GM12878 (cell line): ENCODE measurements at places on chromosomes 6 and 20. TPM values are rescaled to one million over a fixed set of nuclear protein-coding genes. Genes with fewer than 3 reads are reported as not detected.

The RAB44 gene
- 0.05 TPM in 1 of 2 replicates, not detected in the other for total RNA-seq

The MYLK4 gene
- total RNA-seq, result 0.05 TPM in 2 replicates

- DNase-seq, result no peak
These were observed 192.8 kb upstream of the PDE10A start for GRCh38 chr6:165855856-165856255.

DNA sequence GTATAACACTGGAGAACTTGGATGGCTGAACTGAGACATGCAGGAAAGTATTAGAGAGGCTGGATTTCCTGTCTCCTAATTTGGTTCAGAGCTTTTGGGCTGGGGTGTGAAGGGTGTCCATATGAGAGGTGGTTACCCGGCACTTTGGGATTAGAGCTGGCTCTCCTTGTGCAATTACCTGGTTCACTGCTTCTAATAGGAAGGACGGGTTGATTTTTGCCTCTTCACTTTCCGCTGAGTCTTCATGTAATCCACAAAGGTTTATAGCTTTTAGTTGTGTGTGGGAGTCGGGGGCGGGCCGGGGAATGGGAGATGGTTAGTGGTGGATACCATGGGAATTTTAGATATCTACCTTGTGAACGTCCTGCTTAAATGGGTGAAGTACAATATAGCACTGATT lies 151.5 kb downstream of the BTBD3 start:
- DNase-seq, result no peak

GRCh38 chr20:46070215-46070900 lies 19.4 kb downstream of the NCOA5 start:
- no peak for DNase-seq

- no peak for DNase-seq
These were observed 45.9 kb upstream of the SPTLC3 start for GRCh38 chr20:12962895-12963294.

- DNase-seq, result no peak
These were observed 85.3 kb downstream of the TULP4 start for GRCh38 chr6:158397578-158397977.

DNA sequence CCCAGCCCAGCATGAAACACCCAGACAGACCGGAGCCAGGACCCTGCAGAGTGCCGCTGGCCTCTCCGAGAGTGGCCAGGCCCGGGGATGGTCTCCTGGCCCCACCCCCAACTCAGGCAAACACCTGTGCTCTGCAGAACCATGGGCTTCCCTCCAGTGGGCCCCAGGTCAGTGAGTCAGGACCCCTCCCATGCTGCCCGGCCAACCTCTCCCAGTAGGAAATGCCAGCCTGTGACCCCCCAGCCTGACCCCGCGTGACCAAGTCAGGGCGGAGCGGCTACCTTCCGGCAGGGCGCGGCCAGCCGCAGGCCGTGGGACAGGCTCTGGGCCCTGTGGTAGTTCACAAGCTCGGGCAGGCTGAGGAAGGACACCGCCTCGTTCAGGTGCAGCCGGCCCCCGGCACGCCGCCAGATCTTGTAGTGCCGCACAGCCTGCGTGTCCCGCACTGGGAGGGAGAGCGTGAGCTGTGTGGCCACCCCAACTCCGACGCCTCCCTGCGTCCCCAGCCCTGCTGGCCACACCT lies 3.2 kb downstream of the PTK6 start:
- DNase-seq, result no peak

DNA sequence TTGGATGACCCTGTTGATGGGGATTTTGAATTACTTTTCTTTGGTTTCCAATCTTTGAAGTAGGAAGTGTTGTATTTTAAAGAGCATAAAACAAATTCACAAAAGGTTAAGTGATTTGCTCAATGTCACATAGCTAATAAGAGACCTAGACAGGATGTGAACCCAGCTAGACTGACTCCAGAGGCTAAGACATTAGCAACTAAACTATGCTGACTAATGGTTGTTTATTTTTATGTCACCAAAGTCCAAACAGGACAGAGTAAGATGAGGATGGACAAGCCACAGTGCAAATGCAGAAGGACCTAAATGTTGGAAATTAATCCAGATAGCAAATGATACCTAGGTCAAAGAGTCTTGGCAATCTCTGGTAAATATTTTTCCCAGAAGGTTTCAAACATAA lies 38.0 kb downstream of the OGFRL1 start:
- DNase-seq, result no peak

DNA sequence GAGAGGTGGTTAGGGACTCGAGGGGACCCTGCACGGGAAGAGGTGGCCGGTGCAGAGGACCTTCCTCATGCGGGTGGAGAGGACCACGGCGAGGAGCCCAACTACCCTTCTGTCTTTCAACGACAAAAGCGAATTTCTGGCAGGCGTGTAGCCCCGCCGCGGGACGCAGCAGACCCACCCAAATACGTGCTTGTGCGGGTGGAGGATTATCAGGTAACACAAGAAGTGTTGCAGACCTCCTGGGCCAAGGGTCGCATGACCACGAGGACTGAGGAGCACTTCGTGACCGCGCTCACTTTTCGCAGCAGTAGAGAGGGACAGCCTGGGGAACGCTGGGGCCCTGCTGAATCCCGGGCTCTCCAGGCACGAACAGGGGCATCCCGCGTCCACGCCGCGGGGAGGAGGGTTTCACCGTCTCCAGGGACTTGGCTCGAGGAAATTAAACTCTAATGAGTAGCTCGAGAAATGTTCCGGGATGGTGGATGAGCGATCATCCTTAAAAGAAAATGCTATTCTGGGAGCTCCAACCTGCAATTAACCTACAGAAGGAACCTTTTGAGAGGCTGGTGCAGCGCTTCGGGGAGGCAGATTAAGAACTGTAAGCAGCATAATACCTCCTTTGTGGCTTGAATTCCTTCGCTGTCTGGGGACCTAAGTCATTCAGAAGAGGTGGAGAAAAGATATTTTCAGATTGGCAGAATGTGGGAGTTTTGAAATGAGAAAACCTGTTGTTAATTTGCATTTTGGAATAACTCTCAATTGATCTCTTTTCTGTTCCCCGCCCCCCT lies 804 bp downstream of the C6orf141 start:
- DNase-seq, result no peak

- no peak for DNase-seq
These were observed 288.0 kb downstream of the ADGB start for GRCh38 chr6:146886587-146887446.

- no peak for DNase-seq
These were observed 477.5 kb downstream of the GJA1 start for GRCh38 chr6:121912905-121913304.

DNA sequence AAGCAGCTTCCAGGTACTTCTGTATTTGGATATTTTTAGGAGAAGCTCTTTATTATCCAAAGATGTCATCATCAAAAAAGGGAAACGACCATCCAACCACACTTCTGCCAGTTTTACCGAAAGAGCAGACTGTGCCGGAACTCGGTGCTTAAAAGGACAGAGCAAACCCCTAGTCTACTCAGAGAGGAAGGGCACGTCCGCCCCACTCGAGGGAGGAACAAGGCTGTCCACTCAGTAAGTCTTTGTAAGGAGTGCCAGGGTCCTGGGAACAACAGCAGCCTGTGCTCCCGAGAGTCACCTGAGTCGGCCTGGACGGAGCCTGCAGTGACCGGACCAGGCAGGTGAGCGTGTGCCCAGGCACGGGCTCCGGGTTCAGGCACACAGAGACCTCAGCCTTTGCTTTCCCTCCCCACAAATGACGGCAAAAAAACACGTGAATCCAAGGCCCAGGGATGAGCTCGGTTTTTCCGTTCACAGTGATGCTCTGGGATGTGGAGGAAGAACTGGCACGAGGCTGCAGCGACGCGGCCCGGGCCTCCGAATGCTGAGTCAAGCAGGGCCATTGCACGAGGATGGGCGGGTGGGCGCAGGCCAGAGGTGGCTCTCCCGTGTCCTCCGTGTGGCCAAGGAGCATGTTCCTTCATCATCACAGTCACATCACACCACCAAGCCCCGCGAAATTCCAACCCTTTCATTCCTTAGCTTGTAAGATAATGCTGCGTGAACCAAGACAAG lies 17.4 kb upstream of the SLCO4A1 start:
- DNase-seq, result no peak
